Adrenal gland (tissue), 19 donors: ENCODE measurements at places on chromosomes 12 and 14. TPM values are rescaled to one million over a fixed set of nuclear protein-coding genes. Genes with fewer than 3 reads are reported as not detected.

- peaks cover 4% of the 10 kb centered on the region for H3K4me1 ChIP-seq
- H3K27ac ChIP-seq, result no peak overlapping the region
- no peak overlapping the region for H3K4me3 ChIP-seq
- no peak for DNase-seq
Measured at GRCh38 chr14:67941456-67942018, 122.0 kb downstream of the RAD51B start.

GRCh38 chr12:118372541-118373495 lies at the start of gene TAOK3:
Gene TAOK3 (minus strand): TSS chr12:118372907. CDS start chr12:118255567, 117,340 bp downstream.
- no peaks in the 10 kb centered on the region for H3K27me3 ChIP-seq
- DNase-seq, result peak; percentile 99
- H3K4me3 ChIP-seq, result peak within 1 kb of the TSS; percentile 87
- no peaks in the 10 kb centered on the region for H3K4me1 ChIP-seq
- H3K36me3 ChIP-seq, result no peaks in the 10 kb centered on the region

SYNJ2BP gene
- 27.7 TPM for total RNA-seq

RAD52 gene
- 5.5 TPM for total RNA-seq

ASB2 gene
- total RNA-seq, result 0.42 TPM
